ENCODE measurements at places on chromosomes 6 and 20.

DNA sequence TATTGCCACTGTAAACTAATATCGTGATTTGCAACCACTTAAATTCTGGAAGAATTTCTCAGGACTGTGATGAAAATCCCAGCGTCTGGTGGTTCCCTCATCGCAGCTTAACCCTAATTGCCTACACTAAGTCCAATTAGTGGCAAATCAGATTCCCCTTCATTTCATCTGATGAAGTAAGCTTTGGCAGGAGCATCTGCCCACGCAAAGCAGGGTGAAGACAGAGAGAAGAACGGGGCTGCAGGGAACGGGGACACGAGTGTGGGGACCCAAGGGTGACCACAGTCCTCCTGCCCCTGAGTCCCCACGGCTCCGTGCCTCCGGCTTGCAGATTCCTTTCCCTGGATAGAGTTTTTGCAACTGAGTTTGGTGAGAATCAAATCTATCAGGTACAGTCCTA, 159.5 kb downstream of the LY86 start:
- DNase-seq, result no peak

- no peak for DNase-seq
These were observed 16.9 kb downstream of the KIAA1755 start for GRCh38 chr20:38243709-38244020.

- DNase-seq, result no peak
These were observed 407.3 kb upstream of the FLRT3 start for GRCh38 chr20:14744723-14745122.

DNA sequence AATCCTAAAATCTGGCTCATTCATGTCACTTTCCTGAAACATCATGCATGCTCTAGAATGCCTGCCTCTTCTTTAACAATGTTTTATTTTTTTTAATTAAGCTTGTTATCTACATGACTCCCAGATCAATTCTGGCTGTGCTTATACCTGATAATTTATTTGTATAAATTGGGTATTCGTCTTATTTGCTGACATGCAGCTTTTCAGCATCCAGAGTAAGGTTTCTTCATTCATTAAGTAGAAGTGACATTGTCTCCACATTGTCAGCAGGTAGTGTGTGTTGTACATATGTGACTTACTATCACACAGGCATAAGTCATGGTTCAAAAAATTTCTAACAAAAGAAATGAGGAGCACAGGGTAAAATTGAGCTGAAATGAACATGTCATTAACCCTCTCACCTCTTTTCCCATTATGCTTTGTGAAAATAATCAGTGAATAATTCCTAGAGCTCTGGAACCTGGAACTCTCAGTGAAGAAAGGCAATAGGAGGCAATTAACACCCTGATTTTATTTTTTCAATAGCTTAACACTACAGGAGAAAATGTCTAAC, 157.4 kb downstream of the OPRM1 start:
- no peak for DNase-seq

DNA sequence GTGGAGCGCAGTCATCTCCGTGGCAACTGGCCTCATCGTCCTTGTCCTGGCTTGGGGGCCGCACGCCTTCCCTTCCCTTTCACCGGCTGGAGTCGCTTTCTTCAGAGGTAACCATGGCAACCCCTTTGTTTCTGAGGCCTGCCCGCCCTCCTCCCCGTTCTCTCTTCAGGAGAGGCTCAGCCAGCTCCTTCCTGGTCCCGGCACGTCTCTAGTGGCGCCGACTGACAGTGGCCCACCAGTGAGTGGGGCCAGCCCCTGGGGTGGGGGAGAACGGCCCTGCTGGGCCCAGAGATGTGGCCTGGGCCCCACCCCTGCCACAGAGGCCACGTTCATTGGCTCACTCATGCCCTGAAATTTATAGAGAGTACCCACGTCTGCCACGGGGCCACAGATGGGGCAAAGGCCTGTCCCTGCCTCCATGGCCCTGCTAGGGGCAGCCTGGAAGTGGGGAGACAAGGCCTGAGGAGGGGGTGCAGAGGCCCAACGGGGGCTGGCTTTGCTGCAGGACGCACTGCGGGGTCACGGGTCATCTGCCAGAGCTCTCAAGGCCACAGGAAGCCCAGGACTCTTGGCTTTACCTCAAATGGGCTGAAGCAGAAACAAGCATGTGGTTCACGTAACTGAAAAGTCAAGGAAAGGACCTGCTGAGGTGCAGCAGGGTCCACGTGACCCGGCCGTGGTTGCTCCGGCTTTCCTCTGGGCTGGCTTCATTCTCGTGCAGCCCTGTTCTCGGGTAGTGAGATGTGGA, 1.4 kb upstream of the OSBPL2 start:
- no peak for DNase-seq

DNA sequence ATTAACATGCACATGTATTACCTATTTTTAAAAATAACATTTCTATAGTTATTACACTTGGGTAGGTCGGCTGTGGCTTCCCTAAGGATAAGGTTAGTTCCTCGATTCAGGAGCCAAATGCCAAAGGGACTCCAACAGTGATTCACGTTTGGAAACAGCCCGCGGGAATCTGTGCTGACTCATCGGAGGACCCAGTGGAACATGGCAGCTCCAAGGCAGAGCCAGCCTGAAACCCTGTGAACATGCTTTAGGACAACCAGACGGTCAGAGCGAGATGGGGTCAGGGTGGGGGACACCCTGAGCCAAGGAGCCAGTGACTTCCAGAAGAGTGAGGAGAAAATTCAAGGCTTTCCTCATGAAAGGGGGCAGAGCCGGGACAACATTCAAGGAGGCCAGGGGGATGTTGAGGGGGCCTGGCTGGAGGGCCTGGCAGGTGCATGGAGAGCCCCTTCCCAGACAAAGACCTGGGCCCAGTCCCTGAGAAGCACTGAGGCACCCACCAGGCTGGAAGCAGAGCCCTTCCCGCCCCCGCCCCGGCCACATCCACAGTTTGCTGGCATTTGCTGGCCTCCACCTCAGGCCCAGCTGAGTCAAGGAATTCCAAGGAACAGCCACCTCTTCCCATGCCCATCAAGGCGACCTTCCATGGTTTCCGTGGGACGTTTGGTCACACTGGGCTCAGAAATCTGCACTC, 133.2 kb downstream of the SNX5 start:
- peak; percentile 73 for DNase-seq

- DNase-seq, result peak; percentile 65
These were observed 5.1 kb upstream of the TCEA2 start for GRCh38 chr20:64057628-64058498.
